ENCODE measurements at places on chromosomes 2 and 18.

DNA sequence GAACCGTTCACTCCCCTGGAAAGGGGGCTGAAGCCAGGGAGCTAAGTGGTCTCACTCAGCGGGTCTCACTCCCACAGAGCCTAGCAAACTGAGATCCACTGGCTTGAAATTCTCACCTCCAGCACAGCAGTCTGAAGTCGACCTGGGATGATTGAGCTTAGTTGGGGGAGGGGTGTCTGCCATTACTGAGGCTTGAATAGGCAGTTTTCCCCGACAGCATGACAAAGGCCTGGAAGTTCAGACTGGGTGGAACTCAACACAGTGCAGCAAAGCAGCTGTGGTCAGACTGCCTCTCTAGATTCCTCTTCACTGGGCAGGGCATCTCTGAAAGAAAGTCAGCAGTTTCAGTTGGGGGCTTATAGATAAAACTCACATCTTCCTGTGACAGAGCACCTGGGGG, 292.5 kb downstream of the NUP35 start:
- DNase-seq = no peak

DNA sequence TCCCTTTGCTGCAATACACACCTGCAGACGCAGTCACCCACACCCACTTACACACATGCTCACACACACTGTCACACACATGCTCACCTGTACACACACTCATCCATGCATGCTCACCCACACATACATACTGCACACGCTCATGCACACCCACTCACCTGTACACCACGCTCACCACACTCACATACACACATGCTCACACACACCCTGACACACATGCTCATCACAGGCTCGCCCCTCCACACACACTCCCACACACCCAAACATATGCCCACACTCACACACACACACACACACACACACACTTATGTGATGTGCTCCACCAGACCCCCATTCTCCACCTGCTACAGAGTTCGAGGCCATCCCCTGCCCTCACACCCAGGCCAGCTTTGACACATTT, 22.8 kb upstream of the CREG2 start:
- no peak for DNase-seq

DNA sequence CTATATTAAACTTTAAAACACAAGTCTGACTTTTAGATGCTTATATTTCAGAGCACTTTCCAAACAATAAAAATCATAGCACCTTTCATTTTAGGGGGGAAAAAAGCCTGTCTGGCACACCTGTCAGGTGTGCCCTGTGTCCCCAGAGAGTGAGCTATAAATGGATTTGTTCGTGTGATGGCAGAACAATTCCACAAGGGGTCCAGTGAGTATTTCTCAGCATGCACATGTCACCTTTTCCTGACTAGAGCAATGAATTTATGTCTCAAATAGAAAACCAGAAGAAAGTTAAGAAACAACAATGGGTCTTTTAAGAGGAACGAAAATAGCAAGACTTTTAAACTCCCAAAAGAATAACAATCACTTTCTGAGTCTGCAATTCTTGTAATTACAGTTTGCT, 55.9 kb downstream of the ACVR1C start:
- DNase-seq = no peak

DNA sequence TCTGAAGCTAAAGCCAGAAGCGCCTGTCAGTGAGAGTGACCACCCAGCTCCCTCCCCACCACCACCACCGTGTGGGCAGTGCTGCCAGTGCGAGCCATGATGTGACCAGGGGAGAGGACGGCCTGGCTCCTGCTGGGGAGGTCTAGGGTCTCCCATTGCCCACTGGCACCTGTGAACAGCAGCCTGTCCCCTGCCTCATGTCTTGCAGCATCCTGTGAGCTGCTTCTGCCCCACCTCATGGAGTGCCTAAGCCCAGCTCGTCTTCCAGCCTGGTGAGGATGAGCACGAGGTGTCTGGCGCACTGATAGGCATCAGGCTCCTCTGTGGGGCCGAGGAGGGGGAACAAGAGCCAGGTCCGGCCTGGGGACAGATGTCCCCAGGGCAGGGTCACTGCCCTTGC, 61.4 kb downstream of the FAM168B start:
- DNase-seq = no peak

GRCh38 chr2:158134655-158135054, 33.0 kb downstream of the UPP2 start:
- no peak for DNase-seq

DNA sequence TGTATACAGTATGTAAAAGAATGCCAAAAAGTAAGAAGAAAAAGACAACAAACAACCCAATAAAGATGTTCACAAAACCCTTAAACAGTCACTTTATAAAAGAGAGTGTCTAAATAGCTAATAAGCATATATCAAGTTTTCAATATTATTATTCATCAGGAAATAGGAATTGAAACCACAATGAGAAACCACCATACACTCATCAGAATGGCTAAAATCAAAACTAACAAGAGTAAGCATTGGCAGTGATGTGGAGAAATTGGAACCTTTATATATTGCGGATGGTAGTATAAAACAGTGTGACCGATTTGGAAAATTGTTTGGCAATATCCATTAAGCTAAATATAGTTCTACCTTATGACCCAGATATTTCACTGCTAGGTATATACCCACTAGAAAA, 20.5 kb upstream of the TGFA start:
- DNase-seq = no peak

All from occipital lobe (tissue), 3 donors.